OCI-M1 (cell line): ENCODE measurements at places on chromosomes 1 and 21.

DNA sequence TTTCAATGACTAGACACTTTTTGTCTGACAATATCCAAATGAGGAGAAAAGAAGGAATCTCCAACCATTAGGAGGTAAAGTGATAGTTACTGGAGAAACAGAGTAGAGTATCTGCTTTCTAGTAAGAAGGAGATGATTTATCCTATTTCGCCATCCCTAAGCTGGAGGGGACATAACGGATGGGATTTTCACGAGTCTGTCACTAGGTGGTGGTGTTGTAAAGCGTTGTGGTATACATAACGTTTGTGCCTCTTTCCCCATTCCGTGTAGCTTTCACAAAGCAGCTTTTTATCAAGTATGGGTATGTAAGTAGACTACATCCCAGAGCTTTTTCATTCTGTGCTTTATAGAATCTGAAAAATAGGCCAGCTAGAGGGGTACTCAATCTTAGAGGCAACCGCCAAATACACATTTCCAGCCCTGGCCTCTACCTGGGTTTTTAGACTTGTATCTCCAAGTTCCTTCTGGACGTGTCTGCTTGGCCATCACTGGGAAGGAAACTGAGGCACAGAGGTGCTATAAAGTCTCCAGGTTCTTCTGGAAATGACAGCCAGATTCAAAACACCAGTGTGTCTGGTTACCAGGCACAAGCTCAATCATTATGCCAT, 33.3 kb upstream of the FAM3B start:
- peak; percentile 80 for DNase-seq

- DNase-seq = peak; percentile 56
Observed at GRCh38 chr1:62676611-62677356, 11.4 kb downstream of the DOCK7 start.

DNA sequence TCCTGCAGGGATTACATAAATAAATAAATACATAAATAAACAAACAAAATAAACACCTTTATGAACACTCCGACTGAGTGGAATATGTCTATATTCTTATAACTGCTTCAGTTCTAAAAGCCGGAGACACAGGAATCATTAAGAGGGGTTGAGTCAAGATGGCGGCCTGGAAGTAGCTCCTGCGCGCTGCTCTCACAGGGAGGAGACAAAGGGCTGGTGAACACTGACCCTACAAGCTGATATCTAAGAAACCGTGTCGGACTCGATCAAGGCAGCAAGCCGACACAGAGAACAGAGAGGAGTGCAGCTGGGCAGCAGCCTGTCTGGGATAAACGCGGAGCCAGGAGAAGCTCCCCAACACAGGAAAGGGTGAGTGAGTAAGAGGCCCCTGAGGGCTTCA, 1098.6 kb upstream of the NCAM2 start:
- no peak for DNase-seq

DNA sequence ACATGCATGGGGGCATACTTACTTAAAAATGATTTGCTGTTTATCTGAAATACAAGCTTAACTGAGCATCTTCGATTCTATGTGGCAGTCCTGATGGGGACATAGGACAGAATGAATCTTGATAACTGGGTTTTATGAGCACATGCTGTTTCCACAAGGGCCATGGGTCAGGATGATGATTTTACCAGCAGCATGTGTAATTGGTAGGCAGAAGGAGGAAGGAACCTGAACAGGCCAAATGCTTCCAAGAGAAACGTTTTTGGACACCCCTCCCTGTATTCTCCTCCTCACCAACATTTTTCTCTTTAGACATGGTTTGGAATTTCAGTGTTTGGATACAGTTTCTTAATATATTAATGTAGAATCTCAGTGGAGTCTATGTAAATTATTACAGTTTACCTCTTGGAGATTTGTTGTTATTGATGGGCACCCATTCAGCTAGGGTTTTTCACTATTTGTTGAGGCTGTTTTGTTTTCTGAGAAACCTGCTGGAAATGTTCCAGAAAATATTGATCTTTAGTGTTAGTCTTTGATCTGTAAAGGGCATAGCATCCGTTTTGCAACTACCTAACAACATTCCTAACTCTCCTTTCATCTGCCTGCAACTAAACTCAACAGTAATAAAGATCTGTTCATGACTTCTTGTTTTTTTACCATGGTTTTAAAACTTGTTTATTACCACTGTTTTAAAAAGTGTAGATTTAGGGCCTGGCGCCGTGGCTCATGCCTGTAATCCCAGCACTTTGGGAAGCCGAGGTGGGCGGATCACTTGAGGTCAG, 42.0 kb downstream of the TBCE start:
- peak; percentile 41 for DNase-seq
